HL-60 (cell line): ENCODE measurements at places on chromosomes 6 and 20.

- DNase-seq = no peak
Observed at GRCh38 chr6:110626442-110626841, 150.0 kb upstream of the SLC22A16 start.

- DNase-seq = no peak
Observed at GRCh38 chr6:166763606-166764472, 136.8 kb upstream of the RPS6KA2 start.

- peak; percentile 54 for DNase-seq
Observed at GRCh38 chr20:4519534-4519933, 202.2 kb upstream of the PRND start.

DNA sequence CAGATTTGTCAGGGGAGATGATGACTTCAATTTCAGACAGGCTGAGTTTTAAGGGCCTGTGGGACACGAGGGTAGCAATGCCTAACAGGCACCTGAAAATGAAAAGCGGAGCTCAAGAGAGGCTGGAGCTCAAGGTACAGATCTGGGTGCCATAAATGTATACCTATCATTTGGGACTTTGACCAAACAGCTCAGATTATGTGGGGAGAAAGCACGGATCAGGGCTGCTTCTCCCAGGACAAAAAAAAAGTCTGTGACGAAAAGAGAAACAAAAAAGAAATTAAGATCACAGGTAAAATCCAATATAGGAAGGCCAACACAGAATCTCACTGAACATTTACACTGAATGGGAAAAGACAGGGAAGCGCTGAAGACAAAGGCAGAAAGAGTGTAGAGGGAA, 1.9 kb downstream of the PRELID3B start:
- DNase-seq = no peak

DNA sequence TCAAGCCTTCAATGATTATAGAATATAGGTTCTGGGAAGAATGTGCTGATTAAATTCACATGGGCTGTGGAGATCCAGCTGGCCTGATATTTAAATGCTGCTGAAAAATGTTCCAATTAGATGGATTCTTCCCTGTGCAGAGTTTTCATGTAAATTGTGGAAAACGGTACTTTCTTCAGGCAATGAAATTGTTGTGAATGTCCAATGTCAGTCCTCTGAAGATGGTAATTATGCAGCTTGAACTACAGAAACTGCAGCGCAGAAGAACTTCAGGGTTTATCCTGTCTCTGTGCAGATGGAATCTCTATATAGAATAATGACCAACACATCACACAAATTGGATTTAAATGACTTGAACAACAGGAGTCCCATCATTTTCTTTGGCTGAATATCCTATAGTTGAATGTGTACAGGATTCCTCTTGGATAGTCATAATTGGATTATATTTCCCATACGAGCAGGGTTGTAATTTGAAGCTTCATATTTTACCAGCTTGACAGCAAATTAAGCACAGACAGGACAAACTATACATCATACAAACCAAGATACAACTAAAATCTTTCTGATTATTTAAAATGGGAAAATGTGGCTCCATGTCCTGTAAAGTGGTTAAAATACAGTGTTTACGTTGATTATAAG, 82.3 kb downstream of the CAP2 start:
- DNase-seq = no peak

- peak; percentile 46 for DNase-seq
Observed at GRCh38 chr20:48891235-48892048, 30.1 kb upstream of the ARFGEF2 start.
